ENCODE measurements at places on chromosomes 7 and 10.

- DNase-seq = no peak
Measured at GRCh38 chr10:116470768-116471415, 43.2 kb downstream of the PNLIPRP3 start.

DNA sequence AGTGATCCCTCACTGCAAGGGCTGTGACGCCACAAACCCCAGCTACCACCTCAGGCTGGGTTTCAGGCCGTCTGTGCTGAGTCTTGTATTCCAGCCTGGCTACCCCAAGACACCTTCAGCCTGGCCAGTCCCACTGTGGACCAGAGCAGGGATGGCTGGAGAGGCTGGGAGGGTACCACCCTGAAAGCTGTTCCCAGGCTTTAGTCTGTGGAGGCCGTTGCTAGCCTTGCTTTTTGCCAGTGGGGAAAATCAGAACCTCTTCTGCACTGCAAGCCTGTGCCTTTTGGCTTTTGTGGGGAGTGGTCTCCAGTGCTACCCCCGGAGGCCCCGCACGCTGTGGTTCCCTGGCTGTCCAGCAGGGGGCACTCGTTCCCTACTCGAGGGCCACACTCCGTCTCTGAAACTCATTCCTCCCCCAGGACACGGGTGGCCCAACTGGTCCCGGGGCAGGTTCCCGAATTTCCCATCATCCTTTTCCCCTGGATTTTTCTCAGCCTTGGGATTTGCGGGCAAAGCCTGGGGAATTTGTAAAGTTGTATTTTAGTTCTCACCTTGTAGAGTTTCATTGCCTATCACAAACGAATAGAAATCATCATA, 128.4 kb upstream of the BTBD16 start:
- DNase-seq = no peak

DNA sequence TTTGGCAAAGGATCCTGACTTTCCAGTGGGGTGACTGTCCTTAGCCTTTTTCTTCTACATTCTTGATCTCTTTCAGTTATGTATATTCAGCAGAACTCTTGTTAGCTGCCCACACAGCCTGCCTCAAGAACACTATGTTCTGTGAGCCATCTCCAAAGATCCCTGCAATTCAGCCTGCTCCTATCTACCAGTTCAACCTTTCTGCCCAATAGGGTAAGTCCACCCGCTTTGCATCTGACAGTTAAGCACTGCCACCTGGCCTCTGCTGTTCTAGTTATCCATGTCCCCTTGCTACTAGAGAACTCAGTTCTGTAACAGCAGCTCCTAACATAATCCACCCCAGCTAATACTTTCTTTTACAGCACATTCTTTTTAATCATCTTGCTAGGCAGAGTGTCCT, 13.5 kb downstream of the OR9A2 start:
- DNase-seq = no peak

GRCh38 chr10:107880185-107880584, 715.7 kb upstream of the SORCS1 start:
- DNase-seq = no peak

DNA sequence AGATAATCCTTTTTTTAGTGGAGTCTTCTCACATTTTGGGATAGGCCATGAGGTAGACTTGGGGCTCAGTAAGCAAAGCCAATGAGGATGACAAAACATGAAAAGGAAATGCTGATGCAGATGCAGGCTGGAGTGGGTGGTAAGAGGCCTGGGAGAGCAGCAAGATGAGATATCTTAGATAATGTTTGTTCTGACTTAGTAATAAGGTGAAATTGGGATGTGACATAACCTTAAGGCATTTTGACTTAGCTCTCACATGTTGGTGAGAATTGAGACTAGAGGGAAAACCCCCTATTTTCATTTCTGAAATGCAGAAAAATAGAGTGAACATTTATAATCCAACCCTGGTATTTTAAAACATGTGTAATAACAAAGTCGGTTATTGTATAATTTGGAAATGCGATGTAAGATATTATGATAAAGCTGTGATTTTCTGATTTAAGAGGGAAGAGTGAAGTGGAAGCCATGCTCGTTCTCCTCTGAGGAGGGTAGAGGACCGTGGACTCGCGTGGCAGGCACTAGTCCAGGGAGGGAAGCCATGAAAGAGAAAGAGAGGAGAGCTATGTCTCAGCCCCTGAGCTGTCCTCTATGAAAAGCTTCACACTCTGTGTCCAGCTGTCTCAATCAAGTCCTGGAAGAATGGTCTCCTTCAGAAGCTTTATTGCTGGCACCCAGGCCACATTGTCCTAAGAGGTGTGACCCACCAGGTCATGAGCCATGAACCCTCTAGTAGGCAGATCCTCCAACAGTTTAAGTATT, 57.3 kb downstream of the ST7 start:
- no peak for DNase-seq

DNA sequence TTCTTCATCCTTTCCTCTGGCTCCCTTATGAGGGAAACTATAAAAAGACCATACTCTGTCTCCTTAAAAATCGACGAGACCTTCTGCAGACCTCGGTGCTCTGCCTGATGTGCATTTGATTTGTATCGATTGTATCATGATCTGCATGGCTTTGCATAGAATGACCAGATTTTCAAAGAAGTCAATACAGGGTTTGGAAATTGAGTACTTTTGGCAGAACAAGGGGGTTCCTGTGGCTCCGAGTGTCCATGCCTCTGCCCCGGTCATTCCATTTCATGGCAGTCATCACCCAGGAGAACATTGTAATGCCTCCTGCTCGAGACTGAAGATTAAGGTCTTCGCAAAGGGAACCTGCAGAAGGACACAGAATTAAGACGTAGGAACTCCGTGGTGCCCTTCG, 685 bp downstream of the CASP2 start:
- DNase-seq = no peak

DNA sequence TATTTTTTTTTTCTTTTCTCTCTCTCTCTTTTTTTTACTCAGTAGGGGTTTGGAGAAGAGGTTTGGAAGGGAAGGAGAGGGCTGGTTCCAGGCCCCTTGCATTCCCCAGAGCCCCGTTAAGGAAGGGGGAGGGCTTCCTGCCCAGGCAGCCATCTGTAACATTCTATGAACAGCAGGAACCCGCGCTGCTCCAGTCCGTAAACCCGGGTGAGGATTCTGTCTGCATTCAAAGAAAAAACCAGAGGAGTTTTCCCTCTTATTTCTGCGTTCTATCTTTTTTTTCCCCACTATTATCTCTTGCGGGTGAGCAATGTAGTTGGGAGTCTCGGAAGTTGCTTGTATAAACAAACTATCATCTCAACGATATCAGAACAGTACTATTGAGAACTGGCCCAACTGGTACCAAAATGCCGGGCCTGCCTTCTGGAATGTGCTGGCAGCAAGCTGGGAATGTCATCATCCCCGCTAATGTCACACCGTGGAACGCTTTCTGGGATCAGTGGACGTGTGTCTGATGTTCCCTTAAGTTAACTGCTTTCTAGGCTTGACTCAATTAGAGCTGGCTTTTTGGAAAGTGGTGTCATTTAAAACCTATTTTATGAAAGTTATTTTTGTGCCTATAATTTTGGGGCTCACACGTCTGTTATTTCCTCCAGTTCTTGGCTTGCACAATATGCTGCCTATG, 153.1 kb upstream of the MEOX2 start:
- no peak for DNase-seq

DNA sequence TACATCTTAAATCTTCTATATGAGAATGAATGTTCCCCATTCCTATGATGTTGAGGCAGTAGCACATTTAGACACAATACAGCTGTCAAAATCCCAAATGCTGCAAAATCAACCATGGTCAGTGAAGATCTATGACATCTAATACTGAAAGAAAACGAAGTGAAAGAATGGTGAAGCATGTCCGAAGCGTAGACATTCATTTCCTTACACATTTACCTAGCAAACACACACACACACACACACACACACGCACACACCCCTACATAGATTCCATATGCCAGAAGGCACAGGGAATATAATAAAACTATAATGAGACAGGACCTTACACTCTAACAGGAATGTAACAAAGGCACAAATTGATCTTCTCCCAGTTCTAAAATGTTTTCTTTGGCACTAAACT, 32.5 kb downstream of the CCDC6 start:
- DNase-seq = no peak

DNA sequence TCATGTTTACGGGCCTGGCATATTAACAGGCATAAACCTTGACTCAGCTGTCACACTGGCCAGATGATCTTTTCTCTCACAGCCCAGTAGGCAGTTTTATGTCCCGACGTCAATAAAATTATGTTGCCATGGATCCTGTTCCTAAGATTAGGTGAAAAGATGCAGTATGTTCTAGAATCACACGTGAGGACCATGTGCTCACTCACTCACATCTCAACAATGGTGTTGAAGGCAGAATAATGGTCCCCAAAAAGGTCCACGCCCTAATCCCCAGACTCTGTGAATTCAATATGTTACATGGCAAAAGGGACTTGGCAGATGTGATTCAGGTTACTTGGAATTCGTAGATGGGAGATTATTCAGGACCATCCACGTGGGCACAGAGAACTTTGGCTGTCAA, 3.5 kb downstream of the DOCK1 start:
- no peak for DNase-seq

DNA sequence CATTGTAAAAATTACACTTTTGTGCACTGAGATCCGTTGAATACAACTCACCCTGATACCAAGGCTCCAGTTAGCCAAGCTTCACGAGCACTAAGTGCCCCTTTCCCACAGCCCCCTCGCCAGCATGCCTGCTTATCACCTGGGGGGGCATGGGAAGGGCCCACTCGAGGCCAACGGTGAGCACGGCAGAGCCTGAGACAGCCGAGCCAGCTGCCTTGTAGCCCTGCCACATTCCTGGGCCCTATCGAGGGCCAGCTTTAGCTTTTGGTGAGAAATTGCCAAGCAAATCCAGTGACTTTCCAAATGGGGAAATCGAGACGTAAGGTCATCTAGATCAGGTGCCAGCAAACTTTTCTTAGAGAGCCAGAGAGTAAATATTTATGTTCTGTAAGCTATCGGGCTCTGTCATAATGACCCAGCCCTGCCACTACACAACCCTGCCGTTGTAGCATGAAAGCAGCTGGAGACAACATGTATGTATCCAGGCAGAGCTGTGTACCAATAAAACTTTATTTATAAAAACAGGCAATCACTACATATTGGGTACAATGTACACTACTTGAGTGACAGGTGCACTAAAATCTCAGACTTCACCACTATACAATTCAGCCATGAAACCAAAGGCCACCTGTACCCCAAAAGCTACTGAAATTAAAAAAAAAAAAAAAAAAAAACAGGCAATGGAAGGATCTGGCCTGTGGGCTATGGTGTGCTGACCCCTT, 83.6 kb downstream of the FAM53B start:
- DNase-seq = no peak

DNA sequence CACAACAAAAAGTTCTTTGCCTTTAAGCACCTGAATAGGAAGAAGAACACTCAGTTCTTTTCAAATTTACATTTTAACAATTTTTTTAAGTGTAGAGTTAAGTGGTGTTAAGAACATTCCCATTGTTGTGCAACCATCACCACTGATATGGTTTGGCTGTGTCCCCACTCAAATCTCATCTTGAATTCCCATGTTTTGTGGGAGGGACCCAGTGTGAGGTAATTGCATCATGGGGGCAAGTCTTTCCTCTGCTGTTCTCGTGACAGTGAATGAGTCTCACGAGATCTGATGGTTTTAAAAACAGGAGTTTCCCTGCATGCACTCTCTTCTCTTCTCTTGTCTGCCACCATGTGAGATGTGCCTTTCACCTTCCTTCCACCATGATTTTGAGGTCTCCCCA, 155.7 kb downstream of the PLXNA4 start:
- no peak for DNase-seq

DNA sequence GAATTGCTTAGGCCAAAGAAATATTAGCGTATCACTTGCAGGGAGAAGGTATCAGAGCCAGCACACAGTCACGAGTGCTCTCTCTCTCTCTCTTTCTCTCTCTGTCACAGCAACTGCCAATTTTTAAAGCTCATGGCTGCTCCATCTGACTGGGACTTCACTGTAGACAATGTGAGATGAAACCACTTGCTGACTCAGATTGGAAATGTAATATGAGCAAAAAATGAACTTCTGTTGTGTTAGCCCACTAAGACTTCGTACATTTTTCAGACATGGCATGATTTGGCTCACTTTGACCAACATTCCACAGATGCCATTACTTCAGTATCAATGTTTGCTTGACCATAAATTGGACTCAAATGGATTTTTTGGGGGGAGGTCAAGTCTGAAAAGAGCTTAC, 68.1 kb downstream of the DGKB start:
- DNase-seq = no peak

DNA sequence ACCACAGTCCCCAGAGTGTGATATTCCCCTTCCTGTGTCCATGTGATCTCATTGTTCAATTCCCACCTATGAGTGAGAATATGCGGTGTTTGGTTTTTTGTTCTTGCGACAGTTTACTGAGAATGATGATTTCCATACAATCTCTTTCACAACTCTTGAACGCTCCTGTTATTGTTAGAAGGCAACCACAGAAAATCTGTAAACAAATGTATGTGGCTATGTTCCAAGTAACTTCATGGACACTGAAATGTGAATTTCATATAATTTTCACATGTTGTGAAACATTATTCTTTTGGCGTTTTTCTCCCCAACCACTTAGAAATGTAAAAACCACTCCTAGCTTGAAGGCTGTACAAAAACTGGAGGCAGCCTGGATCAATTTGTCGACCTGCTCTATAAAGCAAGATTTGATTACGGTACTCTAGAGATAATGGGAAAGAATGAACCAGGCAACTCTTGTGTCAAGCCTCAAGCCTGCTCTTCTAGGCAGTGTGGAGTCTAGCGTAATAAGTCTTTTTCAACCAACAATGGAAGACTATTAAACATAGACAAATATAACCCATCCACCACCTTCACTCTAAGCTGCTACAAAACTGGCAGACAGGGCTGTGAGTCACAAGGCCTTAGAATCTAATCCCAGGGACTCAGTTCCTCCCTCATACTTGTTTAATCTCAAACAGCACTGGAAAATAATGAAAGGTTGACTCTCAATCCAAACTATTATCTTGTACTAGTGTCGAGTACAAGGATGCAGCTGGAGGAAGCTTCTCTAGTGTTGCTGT, 22.7 kb downstream of the ARL3 start:
- DNase-seq = no peak

GRCh38 chr7:141557360-141557759, 6.2 kb downstream of the AGK start:
- DNase-seq = no peak

DNA sequence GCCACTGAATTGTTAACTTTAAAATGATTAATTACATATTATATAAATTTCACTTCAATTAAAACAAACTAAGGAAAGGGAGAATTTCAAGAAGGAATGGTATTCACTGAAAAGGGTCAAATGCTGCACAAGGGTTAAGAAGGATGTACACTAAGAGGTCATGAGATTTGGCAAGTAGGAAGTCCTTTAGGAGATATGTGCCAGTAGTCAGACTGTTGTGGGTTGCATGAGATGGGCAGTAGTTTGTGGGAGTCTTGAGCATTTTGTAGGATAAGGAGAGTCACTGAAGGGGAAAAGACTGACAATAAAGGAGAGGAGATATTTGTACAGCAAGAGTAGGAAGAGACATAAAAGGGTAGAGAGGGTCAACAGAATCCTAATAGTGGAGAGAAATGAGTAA, 12.4 kb upstream of the PTPN12 start:
- no peak for DNase-seq

Measured in stimulated activated CD8-positive, alpha-beta memory T cell treated with anti-CD3 and anti-CD28 coated beads, Interleukin-4, amount 100 ng/mL, for 1 hour (primary cell).